Activated naive CD8-positive, alpha-beta T cell treated with anti-CD3 and anti-CD28 coated beads for 36 hours (primary cell): ENCODE measurements at places on chromosomes 1 and 21.
A peak's percentile ranks its signal among the peaks of the same experiment; 100 is the strongest.

DNA sequence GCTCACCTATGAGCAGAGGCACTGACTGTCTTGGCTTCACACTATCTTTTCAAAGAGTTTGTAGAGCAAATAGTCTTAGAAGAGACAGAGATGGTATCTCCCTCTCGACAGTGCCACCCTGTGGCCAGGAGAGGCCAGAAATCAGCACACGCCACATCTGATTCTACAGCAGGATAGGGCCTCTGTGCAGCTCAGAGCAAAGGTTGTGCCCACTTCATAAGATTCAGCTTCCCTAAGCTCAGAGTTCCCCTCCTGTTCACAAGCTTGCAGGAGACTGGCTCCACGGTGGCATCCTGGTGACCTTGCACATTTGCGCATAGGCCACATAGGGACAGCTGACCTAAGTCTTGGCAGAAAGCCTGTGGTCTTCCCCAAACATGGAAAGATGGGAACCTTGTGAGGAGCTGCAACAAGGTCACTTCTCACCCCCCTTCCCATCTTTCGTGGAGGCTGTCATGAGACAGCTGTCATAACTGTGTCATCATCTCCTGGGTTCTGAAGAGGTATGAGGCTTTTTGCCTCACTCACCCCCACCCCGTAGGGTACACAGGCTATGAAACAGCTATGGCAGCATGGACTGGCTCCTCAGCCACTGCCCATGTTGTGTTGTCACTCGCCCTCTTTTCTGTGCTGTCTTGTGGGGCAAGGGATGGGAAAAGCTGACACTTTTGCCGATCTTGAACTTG is 3.0 kb downstream of the ITLN2 start:
- peak; percentile 63 for DNase-seq
- no peaks in the 10 kb centered on the region for H3K36me3 ChIP-seq
- no peaks in the 10 kb centered on the region for H3K27me3 ChIP-seq
- no peak overlapping the region for H3K27ac ChIP-seq
- peaks cover 8% of the 10 kb centered on the region for H3K4me1 ChIP-seq
- no peak overlapping the region for H3K4me3 ChIP-seq

GRCh38 chr1:166947398-166948043 is 27.8 kb downstream of the ILDR2 start:
- H3K4me1 ChIP-seq, result peaks cover 31% of the 10 kb centered on the region
- DNase-seq, result peak; percentile 4
- no peaks in the 10 kb centered on the region for H3K36me3 ChIP-seq
- H3K27ac ChIP-seq, result no peak overlapping the region
- no peak overlapping the region for H3K4me3 ChIP-seq

- H3K4me1 ChIP-seq, result peaks cover 5% of the 10 kb centered on the region
- H3K36me3 ChIP-seq, result no peaks in the 10 kb centered on the region
- H3K4me3 ChIP-seq, result no peak overlapping the region
Observed at GRCh38 chr1:91406773-91407389, 2.2 kb upstream of the HFM1 start.

GRCh38 chr1:42846257-42847110 is at the start of gene ZNF691:
TSS of gene ZNF691 (plus strand) at chr1:42846613. CDS start at chr1:42849659, 3,046 bp downstream.
- no peaks in the 10 kb centered on the region for H3K27me3 ChIP-seq
- H3K4me3 ChIP-seq, result peak within 1 kb of the TSS; percentile 91
- peaks cover 48% of the 10 kb centered on the region for H3K36me3 ChIP-seq
- H3K27ac ChIP-seq, result peak within 1 kb of the TSS; percentile 82
- H3K4me1 ChIP-seq, result peaks cover 27% of the 10 kb centered on the region
- peak; percentile 88 for DNase-seq

- no peak for DNase-seq
- H3K4me3 ChIP-seq, result no peak overlapping the region
- H3K36me3 ChIP-seq, result peaks cover 4% of the 10 kb centered on the region
- H3K4me1 ChIP-seq, result peaks cover 13% of the 10 kb centered on the region
Observed at GRCh38 chr1:231497629-231498152, 30.8 kb upstream of the TSNAX start.

DNA sequence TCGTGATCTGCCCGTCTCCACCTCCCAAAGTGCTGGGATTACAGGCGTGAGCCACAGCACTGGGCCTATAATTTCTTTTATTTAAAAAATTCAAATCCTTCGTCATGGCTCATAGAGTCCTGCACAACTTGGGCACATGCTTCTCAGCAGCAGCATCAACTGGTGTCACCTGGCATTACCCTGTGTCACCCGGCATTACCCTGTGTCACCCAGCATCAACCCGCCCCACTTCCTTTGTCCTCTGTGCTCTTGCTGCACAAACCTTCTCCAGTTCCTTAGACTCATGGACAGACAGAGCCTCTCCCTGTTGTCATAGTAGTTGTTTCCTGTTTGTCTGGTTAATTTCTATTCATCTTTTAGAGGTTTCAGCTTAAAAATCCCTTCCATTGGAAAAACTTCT is 121.2 kb upstream of the SERBP1 start:
- no peak overlapping the region for H3K27ac ChIP-seq
- H3K4me3 ChIP-seq, result no peak overlapping the region
- no peaks in the 10 kb centered on the region for H3K4me1 ChIP-seq
- peaks cover 3% of the 10 kb centered on the region for H3K27me3 ChIP-seq
- H3K36me3 ChIP-seq, result no peaks in the 10 kb centered on the region

DNA sequence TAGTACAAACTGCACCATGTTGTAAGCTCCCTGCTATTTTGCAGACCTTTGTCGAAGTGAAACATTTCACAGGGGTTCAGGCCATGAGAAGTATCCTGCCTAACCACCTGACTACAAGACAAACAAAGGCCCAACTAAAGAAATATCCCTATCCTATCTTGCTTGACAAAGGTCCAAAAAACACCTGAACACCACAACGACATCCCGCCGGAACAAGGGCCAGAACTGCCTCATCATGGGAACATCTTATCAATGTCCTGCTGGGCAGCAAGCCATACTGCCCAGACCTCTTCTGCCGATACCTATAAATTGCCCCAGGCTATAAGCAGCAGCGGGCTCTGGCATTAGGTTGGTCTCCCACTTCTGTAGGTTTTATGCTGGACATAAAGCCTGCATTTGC is 12.3 kb downstream of the MYSM1 start:
- no peaks in the 10 kb centered on the region for H3K27me3 ChIP-seq
- no peak overlapping the region for H3K4me3 ChIP-seq
- H3K27ac ChIP-seq, result no peak overlapping the region
- peaks cover 12% of the 10 kb centered on the region for H3K36me3 ChIP-seq
- H3K4me1 ChIP-seq, result peaks cover 3% of the 10 kb centered on the region
- no peak for DNase-seq

- no peaks in the 10 kb centered on the region for H3K4me1 ChIP-seq
- no peak overlapping the region for H3K27ac ChIP-seq
- no peak for DNase-seq
- peaks cover 16% of the 10 kb centered on the region for H3K27me3 ChIP-seq
- no peaks in the 10 kb centered on the region for H3K36me3 ChIP-seq
Observed at GRCh38 chr1:11590395-11590794, 63.8 kb downstream of the FBXO2 start.

GRCh38 chr1:43565600-43566360 is 35.1 kb downstream of the PTPRF start:
- DNase-seq, result peak; percentile 64
- H3K4me3 ChIP-seq, result peak overlapping the region; percentile 64
- H3K4me1 ChIP-seq, result peaks cover 3% of the 10 kb centered on the region
- H3K27me3 ChIP-seq, result peaks cover 10% of the 10 kb centered on the region

DNA sequence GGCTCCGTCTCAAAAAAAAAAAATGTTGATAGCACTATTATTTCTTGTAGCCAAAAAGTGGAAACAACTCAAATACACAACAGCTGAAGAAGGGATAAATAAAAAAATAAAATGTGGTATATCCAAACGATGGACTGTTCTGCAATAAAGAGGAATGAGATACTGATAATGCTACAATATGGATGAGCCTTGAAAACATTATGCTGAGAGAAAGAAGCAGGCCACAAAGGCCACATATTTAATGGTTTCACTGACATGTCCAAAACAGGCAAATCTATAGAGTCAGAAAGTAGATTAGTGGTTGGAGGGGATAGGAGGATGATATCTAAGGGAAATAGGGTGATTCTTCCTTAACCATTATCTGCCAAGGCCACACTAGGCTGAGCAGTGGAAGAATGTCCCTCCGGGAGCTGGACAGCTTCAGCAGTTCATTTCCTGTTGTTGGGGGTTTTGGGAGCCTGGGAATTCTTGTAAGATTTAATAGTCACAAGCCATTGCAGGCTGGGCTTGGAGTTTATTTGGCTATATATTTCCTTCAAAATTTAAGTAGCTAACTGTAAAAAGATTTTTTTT is 53.5 kb downstream of the ST3GAL3 start:
- H3K27me3 ChIP-seq, result no peaks in the 10 kb centered on the region
- H3K36me3 ChIP-seq, result no peaks in the 10 kb centered on the region
- no peak overlapping the region for H3K27ac ChIP-seq
- no peak for DNase-seq
- H3K4me3 ChIP-seq, result no peak overlapping the region

- H3K36me3 ChIP-seq, result peaks cover 53% of the 10 kb centered on the region
- DNase-seq, result no peak
- H3K4me1 ChIP-seq, result peaks cover 72% of the 10 kb centered on the region
- no peaks in the 10 kb centered on the region for H3K27me3 ChIP-seq
- H3K27ac ChIP-seq, result peak overlapping the region; percentile 86
- H3K4me3 ChIP-seq, result peak overlapping the region; percentile 70
Observed at GRCh38 chr1:198597690-198598430, 41.0 kb upstream of the PTPRC start.

GRCh38 chr1:225508538-225509375 is 80.9 kb upstream of the LBR start:
- no peak for DNase-seq
- H3K27me3 ChIP-seq, result no peaks in the 10 kb centered on the region
- no peak overlapping the region for H3K27ac ChIP-seq
- no peak overlapping the region for H3K4me3 ChIP-seq

DNA sequence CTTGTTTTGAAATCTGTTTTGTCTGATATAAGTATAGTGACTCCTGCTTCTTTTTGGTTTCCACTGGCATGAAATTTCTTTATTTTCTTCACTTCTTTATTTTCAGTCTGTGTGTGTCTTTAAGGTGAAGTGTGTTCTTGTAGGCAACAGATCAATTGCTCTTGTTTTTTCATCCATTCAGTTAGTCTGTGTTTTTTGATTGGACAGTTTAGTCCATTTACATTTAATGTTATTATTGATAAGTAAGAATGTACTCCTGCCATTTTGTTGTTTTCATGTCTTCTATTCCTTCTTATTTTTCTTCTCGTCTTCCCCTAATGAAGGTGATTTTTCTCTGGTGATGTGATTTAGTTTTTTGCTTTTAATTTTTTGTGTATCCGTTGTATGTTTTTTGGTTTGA is 487.7 kb upstream of the PBX1 start:
- H3K36me3 ChIP-seq, result no peaks in the 10 kb centered on the region
- H3K27ac ChIP-seq, result no peak overlapping the region
- H3K27me3 ChIP-seq, result no peaks in the 10 kb centered on the region
- H3K4me3 ChIP-seq, result no peak overlapping the region

GRCh38 chr1:30090162-30090820 is 633.1 kb downstream of the MATN1 start:
- no peaks in the 10 kb centered on the region for H3K4me1 ChIP-seq
- H3K27me3 ChIP-seq, result peaks cover 31% of the 10 kb centered on the region
- H3K27ac ChIP-seq, result no peak overlapping the region
- no peak for DNase-seq
- no peak overlapping the region for H3K4me3 ChIP-seq

GRCh38 chr1:172112576-172112975 is 271.3 kb downstream of the DNM3 start:
- peaks cover under 1% of the 10 kb centered on the region for H3K36me3 ChIP-seq
- peaks cover 4% of the 10 kb centered on the region for H3K4me1 ChIP-seq
- DNase-seq, result no peak

DNA sequence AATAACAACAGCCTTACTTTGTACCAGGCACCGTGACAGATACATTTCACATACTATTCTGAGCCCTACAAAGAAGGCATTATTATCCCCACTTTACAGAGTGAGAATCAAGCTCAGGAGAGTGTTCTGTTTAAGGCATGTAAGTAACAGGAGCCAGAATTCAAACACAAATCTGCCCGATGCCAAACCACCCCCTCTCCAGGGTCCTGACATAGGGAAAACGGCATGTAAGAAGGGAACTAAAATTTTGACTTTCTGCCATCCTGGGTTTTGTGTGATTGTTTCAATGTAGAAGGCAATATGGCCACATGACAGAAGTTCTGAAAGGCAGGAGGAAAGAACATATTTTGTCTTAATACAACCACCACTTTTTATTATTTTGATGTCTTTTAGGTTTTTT is 5.5 kb downstream of the FUCA1 start:
- DNase-seq, result no peak

DNA sequence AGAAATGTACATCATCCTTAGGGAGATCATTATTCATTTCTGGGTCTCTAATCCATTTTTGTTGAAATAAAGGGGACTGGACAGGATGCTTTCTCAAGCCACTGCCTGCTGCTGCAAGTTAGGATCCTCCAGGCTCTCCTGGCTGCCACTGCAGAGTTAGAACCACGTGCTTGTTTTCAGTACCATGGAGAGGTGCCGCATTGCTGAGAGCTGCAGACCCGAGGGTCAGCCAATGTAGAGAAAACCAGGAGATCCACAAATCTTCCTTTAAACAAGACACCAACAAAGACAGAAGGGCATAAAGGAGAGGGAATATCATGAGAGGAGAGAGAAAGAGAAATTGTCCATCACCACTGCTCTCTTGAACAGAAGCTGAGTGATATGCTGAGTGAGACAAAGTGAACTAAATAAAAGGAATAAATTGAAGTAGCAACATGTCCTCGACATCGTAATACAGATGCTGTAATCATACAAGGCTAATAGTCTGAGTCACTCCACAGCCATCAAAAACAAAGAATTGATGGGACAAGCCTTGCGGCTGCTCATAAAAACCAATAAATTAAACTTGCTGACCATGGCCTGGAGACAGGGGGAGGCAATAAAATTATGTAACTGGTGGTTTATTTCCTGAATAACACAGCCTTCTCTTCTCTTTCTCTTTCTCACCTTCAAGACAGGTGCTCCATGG is 255.7 kb downstream of the OMA1 start:
- H3K4me1 ChIP-seq, result no peaks in the 10 kb centered on the region
- H3K4me3 ChIP-seq, result no peak overlapping the region
- H3K27ac ChIP-seq, result no peak overlapping the region
- H3K27me3 ChIP-seq, result no peaks in the 10 kb centered on the region

GRCh38 chr1:92854101-92854785 is 22.4 kb downstream of the RPL5 start:
- peak overlapping the region; percentile 0 for H3K27ac ChIP-seq
- no peaks in the 10 kb centered on the region for H3K27me3 ChIP-seq
- peaks cover 21% of the 10 kb centered on the region for H3K36me3 ChIP-seq

- no peaks in the 10 kb centered on the region for H3K36me3 ChIP-seq
- H3K4me3 ChIP-seq, result no peak overlapping the region
- H3K27ac ChIP-seq, result no peak overlapping the region
- H3K27me3 ChIP-seq, result no peaks in the 10 kb centered on the region
- no peaks in the 10 kb centered on the region for H3K4me1 ChIP-seq
- DNase-seq, result no peak
Observed at GRCh38 chr1:164337885-164338284, 221.1 kb upstream of the PBX1 start.
